Left lung (tissue), 14 donors: ENCODE measurements at places on chromosomes 4 and X. TPM values are rescaled to one million over a fixed set of nuclear protein-coding genes. Genes with fewer than 3 reads are reported as not detected.

Gene CHRDL1
- polyA plus RNA-seq = 10.5 TPM

Gene FGFR3
- 118 TPM for polyA plus RNA-seq

Gene GLRB
- polyA plus RNA-seq = 6.3 TPM

Gene PAGE4
- not detected for polyA plus RNA-seq

Gene TCP11X2
- not detected for polyA plus RNA-seq

Gene PCDH11X
- 1.2 TPM for polyA plus RNA-seq

Gene AIFM1
- 34.9 TPM for polyA plus RNA-seq

Gene STATH
- not detected for polyA plus RNA-seq

Gene PAK3
- polyA plus RNA-seq = 0.72 TPM

Gene CFAP99
- polyA plus RNA-seq = 0.60 TPM

Gene BEX4
- polyA plus RNA-seq = 92.5 TPM

Gene PABPC1L2A
- not detected for polyA plus RNA-seq

Gene FGF2
- polyA plus RNA-seq = 8.4 TPM

Gene TET2
- polyA plus RNA-seq = 41.3 TPM

Gene CT45A5
- polyA plus RNA-seq = 49.9 TPM

Gene GRIA2
- 3.5 TPM for polyA plus RNA-seq

Gene HERC6
- 13.9 TPM for polyA plus RNA-seq

Gene ABCG2
- polyA plus RNA-seq = 22.1 TPM

Gene HEPH
- polyA plus RNA-seq = 52.0 TPM

Gene PLAC8
- 7.8 TPM for polyA plus RNA-seq

Gene ADAMTS3
- polyA plus RNA-seq = 7.7 TPM

GRCh38 chr4:170748975-170749374, 659.2 kb upstream of the AADAT start:
- no peak for DNase-seq

DNA sequence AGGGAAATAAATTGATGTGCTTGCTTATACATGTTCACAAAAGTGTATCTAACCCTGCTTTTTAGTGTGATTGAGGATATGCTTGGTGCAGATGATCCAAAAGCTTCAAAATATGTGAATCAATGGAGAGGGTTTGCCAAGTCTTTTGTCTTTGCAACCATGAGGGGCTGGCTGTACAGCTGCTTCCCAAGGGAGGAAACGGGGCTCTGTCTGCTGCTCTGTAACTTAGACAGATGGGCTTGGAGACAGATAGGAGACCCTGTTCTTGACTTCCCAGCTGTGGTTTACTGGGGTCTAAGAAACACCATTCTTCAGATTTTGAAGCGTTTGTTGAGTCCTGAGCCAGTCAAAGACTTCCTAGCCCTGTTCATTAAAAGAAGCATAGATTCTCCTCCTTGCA, 152.3 kb downstream of the DCLK2 start:
- no peak for DNase-seq

GRCh38 chrX:38335382-38335781, 8.1 kb upstream of the RPGR start:
- DNase-seq = no peak

GRCh38 chrX:153667956-153668396, 5.6 kb downstream of the PNCK start:
- DNase-seq = peak; percentile 79

DNA sequence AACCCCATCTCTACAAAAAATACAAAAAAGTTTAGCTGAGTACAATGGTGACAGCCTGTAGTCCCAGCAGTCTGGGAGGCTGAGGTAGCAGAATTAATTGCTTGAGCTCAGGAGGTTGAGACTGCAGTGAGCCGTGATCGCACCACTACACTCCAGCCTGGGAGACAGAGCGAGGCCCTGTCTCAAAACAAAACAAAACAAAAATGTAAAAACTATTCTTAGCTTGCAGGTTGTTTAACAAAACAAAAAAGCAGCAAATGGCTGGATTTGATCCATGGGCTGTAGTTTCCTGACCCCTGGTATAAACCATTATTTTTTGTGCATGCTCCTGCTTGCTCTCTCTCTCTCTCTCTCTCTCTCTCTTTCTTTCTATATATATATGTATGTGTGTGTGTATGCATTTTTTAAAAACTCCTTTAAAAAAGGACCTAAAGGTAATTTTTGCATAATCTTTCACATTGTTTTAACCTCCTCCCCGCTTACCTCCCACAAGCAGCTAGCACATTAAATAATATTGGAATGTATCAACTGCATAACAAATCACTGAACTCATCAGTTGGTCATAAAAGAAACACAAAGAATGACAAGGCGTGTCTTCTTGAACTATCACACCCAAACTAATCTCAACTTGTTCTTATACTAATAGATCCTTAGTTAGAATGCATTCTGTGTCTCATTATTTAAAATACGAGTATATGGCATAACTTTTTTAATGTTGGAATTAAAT, 4.8 kb downstream of the AREG start:
- no peak for DNase-seq

GRCh38 chr4:16530688-16531635, 304.7 kb upstream of the TAPT1 start:
- DNase-seq = no peak

DNA sequence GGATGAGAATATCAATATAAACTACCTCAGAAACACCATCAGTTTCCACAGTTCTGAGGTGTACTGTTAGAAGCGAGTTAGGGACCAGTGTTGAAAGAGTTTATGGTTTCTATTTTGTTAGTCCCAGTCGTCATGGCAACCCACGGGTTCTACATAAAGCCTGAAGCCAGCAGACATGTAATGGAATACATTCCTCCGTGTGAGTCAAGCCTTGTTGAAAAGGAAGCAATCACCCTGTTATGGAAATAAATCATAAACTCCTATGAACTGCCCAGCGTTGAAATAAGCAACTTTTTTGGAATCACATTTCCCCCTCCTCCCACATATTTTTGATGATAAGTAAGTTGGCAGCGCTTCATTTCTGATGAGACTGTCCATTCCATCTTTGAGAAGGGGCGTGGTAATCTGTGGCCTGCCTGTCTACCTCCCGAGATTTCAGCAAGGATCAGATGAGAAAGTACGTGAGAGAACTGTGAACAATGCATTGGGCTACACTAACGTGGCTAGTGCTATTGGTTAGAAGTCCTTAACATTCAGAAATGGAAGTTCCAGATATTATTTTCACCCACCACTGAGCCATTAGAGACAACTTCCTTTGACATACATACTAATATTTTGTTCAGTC, 40.4 kb upstream of the PDHA1 start:
- DNase-seq = no peak

GRCh38 chrX:11600578-11600977, 65.1 kb downstream of the ARHGAP6 start:
- DNase-seq = no peak

GRCh38 chr4:15373363-15373762, 54.5 kb upstream of the C1QTNF7 start:
- DNase-seq = no peak

GRCh38 chrX:68731254-68731653, 83.8 kb downstream of the STARD8 start:
- no peak for DNase-seq

GRCh38 chr4:57491388-57491787, 381.2 kb upstream of the IGFBP7 start:
- no peak for DNase-seq

- DNase-seq = no peak
Observed at GRCh38 chrX:130851569-130851968, 51.4 kb downstream of the ENOX2 start.

- no peak for DNase-seq
Observed at GRCh38 chr4:152106781-152107321, 346.0 kb upstream of the GATB start.

- DNase-seq = no peak
Observed at GRCh38 chr4:152289941-152290340, 246.0 kb downstream of the FBXW7 start.

GRCh38 chrX:38939067-38939466, 137.8 kb downstream of the MID1IP1 start:
- no peak for DNase-seq

GRCh38 chr4:94527556-94528233, 76.0 kb downstream of the PDLIM5 start:
- DNase-seq = no peak

DNA sequence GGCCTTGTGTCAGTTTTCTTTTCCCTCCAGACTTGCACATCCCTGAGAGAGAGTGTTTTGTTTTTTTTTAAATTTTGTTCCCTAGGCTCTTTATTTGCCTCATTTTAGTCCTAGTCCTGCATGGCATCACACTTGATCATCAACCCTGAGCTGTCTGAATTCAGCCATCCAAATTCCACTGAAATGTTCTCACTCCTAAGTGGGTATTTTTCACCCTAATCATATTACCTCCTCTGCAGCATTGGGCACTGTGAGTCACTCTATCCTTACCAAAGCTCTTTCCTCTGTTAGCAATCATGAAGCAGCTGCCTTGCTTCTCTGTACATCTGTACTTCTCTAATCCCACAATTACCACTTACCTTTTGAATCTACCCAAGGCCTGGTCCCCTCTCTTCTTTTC, 356.6 kb upstream of the MAGEB2 start:
- no peak for DNase-seq

- DNase-seq = no peak
Observed at GRCh38 chrX:152913346-152913745, 15.5 kb downstream of the ZNF185 start.

GRCh38 chr4:84455697-84456096, 43.4 kb downstream of the NKX6-1 start:
- no peak for DNase-seq

- DNase-seq = no peak
Observed at GRCh38 chr4:75658876-75659275, 14.3 kb downstream of the G3BP2 start.

- no peak for DNase-seq
Observed at GRCh38 chrX:136397001-136397400, 90.7 kb upstream of the BRS3 start.

GRCh38 chr4:108881190-108881589, 118.3 kb upstream of the ETNPPL start:
- no peak for DNase-seq

GRCh38 chr4:110184140-110184790, 14.2 kb downstream of the ELOVL6 start:
- no peak for DNase-seq
